GM19239 (cell line): ENCODE measurements at places on chromosomes 6 and 20.

DNA sequence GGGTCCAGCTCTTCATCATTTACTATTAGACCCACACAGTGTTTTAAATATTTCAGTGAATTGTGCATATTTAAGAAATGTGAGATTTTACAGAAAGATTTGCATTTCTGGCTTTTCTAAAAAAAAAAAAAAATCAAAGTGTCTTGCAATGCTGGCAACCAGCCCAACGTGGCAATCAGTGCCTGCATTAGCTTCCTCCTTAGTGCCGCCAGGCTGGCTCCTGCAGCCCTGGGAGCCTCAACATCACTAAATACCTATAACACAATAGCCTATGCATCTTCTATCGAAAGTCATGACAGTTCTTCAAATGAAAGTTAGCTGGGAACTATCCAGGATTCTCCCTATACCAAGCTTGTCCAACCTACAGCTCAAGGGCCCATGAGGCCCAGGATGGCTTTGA lies 9.4 kb upstream of the CD93 start:
- DNase-seq: no peak

DNA sequence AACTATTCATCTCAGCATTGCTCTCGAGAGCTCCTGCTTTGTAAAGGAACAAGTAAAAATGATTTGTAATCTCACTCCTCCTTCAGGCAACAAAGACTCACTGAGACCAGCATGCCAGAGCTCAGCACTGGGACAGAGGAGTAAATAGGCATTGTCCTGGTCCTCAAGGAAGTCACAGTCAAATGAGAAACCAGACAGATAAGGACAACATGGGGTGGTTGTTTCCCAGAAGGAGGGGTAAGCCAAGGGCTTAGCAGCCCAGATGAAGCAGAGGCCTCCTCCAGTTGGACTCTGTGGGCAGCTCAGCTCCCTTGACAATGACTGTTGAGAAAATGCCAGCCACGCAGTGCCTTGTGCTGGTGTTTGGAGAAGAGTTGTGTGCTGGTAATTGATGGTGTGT lies 425.7 kb upstream of the CHD6 start:
- no peak for DNase-seq

- DNase-seq: no peak
These were observed 337.4 kb upstream of the PRDM1 start for GRCh38 chr6:105748737-105749161.

DNA sequence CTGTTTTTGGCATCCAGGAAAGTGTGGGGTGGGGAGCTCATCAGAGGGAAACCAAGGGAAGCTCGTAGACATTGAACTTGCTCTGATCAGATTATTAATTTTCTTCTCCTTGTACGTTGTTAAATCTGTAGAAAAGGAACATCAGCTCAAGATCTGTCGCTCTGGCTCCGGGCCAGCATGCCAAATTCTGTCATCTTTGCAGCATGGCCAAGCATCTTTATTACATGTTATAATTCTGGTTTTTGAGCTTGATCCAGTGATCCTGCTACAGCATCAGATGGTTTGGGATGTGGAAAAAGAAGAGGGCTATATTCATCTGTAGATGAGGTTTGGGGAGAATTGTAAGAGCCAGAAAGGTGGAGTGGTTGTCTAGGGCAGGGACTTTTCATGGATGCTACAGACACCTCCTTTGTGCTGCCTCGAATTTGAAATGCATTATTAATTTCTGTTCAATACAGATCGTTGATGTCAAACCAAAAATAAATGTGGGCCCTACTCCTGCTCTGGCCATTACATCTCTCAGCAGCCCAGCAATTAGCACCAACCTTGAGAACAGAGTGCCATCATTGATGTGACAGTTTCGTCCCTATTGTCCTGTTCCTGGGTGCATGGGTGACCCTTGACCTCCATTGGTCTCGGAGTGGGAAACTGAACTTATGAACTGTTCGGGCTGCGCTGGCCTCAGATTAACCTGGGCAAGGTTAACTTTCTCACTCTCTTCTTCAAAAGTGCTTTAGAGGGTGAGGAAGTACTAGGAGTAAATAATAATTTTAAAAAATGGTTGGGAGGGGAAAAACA lies 250.8 kb downstream of the SOX4 start:
- no peak for DNase-seq
